ENCODE measurements at places on chromosomes 12 and 14.
A peak's percentile ranks its signal among the peaks of the same experiment; 100 is the strongest.

GRCh38 chr12:105393587-105393986 is 63.1 kb downstream of the C12orf75 start:
- no peak for DNase-seq

DNA sequence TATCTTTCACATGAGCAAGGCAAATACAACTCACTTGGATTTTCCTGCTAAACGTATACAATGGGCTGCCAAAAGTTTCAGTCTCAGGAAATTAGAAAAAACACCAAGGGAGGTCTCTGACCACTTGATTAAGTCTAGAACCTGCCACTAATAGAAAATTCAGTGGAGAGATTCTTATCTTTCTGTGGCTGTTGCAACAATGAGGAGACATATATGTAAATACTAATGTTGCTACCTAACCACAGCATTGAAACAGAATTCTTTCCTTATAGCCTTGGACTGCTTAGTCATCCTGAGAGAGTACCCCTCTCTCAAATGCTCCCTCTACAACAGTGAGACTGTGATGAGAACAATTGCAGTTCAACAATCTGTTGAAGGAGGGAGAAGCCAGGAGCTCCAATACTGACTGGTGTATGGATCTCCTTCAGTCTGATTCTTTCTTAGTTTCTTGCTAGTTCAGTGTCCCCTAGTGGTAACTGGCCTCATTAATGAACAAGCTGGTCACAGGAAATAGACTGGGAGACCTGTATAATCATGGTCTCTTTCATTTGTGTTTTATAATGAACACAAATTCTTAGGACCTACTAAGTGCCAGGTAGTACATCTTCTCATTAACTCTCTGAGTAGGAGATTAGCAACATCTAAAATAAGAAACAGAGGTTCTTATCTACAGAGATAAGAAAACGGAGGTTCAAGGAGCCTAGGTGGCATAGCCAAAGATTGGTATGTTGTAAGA is 164.5 kb downstream of the SLC38A4 start:
- no peak for DNase-seq

DNA sequence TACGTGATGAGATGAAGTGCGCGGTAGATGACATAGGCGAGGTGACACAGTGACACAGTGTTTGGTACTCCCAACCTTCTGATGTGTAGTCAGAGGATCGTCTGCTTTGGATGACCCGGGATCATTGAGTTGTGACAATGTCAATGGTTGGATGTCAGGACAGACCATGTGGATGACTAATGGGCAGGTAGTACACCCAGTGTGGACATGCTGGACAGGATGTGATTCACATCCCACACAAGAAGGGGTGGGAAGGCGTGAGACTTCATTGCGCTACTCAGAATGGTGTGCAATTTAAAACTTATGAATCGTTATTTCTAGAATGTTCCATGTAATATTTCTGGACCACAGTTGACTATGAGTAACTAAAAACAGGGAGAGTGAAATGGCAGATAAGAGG is 23.8 kb downstream of the MAP3K9 start:
- no peak for DNase-seq

GRCh38 chr12:79689061-79689476 is 1.7 kb downstream of the PAWR start:
- no peak for DNase-seq

GRCh38 chr12:87801860-87802720 is 227.1 kb downstream of the C12orf50 start:
- DNase-seq = no peak

DNA sequence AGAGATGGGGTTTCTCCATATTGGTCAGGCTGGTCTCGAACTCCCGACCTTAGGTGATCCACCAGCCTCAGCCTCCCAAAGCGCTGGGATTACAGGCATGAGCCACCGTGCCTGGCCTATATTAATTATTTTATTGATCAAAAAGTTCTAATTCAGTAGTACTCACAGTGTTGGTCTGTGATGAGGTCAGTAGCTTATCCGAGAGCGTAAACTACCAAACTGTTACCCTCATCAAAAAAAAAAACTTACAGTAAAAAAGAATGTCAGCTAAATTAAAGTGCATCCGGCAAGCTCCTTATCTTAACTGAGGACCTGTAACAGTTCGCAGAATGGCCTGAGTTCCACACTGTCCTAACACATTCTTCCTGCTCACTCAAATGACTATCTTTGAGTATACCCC is 228.2 kb downstream of the SOX5 start:
- no peak for DNase-seq

DNA sequence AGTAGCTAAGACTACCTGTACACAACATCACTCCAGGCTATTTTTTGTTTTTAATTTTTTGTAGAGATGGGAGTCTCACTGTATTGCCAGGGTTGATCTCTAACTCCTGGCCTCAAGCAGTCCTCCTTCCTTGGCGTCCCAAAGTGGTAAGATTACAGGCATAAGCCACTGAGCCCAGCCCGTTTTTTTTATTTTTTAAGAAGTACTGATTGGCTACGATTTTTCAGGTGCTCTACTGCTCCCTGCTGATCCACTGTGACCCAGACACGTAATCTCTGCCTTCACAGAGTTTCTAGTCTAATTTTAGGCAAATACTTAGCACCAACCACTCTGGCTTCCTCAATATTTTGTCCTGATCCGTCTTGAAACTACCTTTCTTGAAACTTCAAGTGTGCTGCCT is 4.3 kb upstream of the STRN3 start:
- DNase-seq = no peak

DNA sequence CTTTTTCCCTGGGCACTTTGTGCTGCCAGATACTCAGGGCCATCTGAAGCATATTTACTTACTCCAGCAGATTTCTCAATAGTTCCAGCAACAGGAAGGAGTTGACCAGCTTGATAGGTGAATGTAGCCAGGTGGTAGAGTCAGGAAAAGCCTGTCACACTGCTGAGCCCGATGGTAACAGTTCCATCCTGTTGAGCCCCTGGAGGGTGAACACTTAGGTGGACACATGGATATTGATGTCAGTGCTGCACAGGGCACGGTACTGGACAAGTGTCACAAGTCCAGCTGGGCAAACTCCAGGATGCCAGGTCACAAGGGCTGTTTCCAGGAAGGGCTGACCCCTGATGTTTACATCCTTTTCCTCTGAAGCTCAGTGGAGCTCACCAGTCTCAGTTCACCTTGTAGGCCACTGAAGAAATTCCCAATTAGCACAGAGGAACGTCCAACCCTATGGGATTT is 2.3 kb upstream of the SMOC1 start:
- DNase-seq = no peak

DNA sequence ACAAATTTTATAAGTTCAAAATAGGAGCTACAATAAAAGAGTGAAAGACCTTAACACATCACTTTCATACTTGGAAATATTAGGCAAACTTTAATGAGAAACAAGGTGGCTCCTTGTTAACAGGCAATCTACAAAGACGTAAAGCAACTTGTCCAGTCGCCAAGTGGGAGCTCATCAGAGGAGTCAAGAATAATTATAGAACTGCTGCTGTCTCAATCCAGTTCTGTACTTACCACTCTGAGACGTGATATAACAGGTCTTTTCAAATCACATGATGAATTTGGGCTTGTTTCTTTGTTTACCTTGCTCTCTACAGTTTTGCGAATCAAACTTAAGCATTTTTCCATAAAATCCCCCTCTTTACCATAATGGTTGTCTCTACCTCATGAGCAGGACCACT is 3.6 kb downstream of the YBX3 start:
- DNase-seq = no peak

- no peak for DNase-seq
These were observed 2.8 kb downstream of the CRADD start for GRCh38 chr12:93680006-93680405.

- no peak for DNase-seq
These were observed 13.1 kb downstream of the NPC2 start for GRCh38 chr14:74480046-74480445.

DNA sequence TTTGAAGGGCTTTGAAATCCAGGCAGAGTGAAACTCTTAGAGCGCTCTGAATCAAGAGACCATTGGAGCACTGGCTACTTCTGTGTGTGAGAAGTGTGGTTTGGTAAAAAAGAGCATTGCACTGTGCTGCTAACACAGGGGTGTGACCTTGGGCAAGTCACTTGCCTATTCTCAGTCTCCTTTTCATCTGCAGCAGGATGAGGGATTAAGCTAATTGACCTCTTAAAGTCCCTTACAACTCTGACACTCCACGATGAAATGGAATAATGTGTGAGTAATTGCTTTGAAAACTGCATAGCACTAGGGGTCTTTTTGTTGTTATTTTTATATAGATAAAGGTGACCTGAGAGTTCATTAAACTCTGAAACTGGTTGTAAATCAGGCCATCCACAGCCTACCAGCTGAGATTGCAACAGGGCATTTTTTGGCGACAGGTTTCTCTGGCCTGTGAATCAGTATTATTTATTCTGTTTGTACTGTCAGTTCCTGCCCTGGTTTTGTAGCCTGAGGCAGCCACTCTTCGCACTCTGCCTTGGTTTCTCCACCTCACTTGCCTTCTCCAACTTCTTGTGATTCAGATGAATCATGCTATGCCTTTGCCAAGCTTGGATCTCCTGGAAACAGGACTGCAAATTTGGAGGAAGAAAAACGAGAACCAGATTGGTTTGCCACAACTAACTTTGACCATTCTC is 159.9 kb upstream of the PARP11 start:
- no peak for DNase-seq

DNA sequence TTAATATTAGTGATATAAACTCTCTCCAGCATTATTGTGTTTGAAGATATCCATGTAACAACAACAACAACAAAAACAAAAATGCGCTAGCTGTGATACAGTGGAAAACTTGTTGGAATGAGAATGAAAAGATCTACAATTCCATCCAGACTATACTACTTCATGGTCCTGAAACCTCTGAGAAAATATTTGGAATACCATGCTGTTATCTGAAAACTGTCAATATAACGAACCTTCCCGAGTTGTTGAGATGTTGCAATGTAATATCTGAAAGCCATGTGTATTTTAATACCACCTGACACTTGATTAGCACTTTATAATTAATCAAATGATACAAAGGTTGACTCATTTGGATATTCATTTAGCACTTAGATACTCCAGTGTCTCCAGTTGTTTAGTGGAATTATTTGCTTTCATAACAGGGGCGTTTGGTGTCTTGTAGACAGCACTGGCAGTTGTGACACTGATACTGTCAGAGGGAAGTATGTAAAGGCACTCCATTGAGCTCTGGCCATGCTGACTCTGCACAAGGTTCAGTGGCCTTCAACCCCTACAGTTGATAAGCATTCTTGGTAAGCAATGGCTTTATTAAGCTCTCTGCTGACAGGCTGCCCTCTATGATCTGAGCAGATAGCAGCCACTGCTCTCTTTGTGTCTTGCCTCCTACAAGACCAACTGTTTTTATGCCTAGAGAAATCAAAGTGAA is 447.1 kb upstream of the SEL1L start:
- DNase-seq = no peak

- DNase-seq = no peak
These were observed 8.6 kb upstream of the OSBPL8 start for GRCh38 chr12:76568130-76568529.

DNA sequence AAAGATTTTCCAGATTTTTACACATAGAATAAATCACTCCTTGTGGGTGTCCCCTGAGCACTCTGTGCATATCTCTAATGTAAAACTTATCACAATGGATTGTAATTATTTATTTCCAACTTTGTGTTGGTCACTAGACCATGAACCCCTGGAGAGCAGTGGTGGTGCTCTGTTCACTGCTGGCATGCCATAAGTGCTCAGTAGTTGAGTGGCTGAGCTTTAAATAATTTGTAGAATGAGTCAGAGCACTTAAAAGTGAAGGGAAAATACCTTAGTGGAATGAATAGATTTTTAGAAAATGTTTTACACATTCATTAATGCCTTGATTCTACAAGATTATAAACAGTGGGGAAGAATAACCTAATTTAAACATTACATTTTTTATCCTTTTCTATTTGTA is 6.3 kb downstream of the MGAT4C start:
- no peak for DNase-seq

GRCh38 chr12:82648259-82648909 is 38.3 kb upstream of the TMTC2 start:
- DNase-seq = no peak

GRCh38 chr14:21320913-21321312 is 41.0 kb downstream of the RPGRIP1 start:
- DNase-seq = no peak

GRCh38 chr14:41604721-41605531 is 1.8 kb upstream of the LRFN5 start:
- DNase-seq = no peak

DNA sequence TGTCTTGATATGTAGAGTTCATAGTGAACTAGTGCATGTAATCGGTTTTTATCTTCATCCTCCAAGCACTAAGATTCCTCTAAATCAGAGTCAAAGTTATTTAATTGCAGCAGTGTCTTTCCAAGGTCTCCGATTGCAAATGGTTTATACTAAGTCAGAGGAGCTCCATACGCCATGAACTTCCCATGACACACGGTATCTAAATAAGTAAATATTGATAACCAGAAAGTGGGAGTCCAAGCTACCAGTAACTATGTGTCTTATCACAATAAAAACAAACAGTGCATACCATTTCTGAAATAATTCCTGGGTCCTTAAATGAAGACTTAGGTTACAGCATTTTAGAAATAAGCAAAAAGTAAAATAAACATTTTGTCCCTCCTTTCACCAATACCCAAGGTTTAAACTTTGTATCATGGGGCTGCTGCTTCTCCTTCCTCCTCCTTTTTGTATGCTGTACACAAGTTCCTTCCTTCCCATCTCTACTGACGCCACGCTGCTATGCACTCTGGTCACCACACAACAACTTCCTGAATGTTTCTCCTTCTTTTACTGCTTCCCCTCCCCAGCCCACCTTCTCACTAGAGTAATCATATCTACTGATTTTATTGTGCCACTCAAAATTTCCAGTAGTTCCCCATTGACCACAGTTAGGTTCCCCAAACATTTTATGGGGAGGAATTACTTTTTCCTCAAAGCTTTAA is 10.7 kb downstream of the NR1H4 start:
- no peak for DNase-seq

DNA sequence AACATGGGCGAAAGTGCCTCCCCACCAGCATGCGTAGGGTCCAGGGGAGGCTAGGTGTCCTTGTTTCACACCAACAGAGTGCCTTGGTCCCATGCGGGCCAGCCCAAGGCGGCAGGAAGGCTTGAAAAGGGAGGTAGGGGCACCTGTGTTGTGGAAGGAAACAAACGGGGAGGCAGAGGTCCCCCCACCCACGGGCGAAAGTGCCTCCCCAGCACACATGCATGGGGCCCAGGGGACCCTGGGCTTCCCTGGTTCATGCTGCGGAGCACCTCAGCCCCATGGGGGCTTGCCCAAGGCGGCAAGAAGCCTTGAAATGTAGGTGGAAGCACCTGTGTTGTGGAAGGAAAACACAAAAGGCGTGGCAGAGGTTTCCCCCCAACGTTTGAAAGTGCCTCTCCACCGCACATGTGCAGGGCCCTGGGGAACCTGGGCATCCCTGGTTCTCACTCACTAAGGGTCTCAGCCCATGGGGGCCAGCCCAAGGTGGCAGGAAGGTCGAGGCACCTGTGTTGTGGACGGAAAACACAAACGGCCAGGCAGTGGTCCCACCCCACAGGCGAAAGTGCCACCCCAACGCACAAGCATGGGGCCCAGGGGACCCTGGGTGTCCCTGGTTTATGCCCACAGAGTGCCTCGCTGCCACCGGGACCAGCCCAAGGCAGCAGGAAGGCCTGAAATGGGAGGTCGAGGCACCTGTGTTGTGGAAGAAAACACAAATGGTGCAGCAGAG is 374.7 kb downstream of the ALG10 start:
- peak; percentile 0 for DNase-seq

GRCh38 chr14:102421411-102422057 is 58.8 kb downstream of the TECPR2 start:
- DNase-seq = no peak

All from T-helper 2 cell (primary cell).